ENCODE measurements at places on chromosomes 3 and 15.

- no peak for DNase-seq
These were observed 181.8 kb downstream of the MAGI1 start for GRCh38 chr3:65856907-65857306.

GRCh38 chr3:64166584-64167162 lies 58.6 kb downstream of the PRICKLE2 start:
- DNase-seq = peak; percentile 44

- no peak for DNase-seq
These were observed 4.6 kb upstream of the OXTR start for GRCh38 chr3:8773941-8774542.

GRCh38 chr3:167109746-167110145 lies 270.4 kb downstream of the ZBBX start:
- DNase-seq = no peak

DNA sequence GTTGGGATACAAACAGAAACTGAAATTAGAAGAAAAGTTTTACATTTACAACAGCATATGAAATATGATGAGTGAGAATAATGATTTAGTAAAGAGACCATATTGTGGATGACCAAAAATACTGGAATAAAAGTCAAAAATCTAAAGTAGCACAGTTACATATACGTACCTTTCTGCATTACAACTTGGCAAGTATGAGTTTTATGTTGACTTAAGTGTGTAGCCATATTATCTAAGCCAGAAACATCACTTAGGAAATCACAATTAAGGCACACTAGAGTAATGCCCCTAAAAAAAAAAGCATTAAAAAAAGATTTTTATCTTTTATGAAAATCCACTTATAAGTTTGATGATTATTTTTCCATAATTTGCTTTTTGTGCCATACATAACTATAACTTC lies 79.1 kb downstream of the ZNF280D start:
- no peak for DNase-seq

- DNase-seq = no peak
These were observed 109.4 kb upstream of the MBNL1 start for GRCh38 chr3:152159328-152159727.

GRCh38 chr15:44719293-44719999 lies 8.1 kb downstream of the B2M start:
- no peak for DNase-seq

DNA sequence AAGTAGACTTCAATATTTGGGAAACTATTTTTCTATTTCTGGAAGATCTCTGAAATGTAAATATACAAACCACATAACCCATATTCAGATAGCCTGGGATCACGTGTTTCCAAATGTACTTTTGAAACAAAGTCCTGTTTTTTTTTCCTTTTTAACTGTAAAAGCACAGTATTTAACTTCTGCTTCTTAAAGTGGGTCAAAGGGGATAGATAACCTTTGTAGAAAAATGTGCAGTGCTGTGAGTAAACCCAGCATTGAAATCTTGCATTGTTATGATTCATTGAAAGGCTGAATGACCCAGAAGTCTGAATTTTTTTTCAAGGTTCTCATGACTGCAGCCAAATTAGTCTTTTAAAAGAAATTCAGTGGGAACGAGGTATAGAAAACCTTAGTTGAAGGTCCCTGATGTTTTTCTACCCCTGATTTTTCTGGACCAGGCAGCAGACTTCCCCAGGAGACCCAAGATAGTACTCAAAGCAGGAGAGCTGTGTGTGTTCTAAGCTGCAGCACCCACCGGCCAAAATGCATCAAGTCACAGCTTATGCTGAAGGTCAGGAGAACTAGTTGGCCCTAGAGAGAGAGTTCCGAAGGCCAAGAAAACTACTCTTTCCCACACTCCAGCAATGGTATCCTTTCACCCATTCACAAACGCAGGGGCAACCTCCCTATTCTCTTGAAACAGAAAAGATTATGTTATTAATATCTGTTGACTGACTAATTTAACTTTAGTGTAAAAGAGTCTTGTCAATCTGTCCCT lies 43.6 kb upstream of the APH1B start:
- DNase-seq = no peak

- no peak for DNase-seq
These were observed 170.0 kb downstream of the TMEM108 start for GRCh38 chr3:133208184-133208583.

- DNase-seq = no peak
These were observed 22.2 kb downstream of the IFT57 start for GRCh38 chr3:108200024-108200423.

DNA sequence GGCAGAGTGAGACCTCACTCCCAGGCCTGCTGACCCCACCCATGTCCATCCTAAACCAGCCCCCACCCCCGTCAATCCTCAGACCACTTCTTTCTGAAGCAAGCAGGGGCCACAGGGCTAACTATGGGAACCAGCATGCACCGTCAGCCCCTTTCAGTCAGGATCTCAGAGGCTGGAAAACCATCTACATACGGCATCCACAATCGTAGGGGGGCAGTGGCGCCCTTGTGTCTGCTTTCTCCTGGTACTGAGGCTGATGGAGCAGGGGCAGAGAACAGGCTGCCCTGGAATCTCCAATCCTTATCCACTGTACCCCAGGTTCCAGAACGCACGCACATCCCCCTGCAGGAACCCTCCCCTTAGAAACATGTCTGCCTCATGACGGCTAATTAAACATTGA lies 56.6 kb downstream of the XXYLT1 start:
- no peak for DNase-seq
